ENCODE measurements at places on chromosomes 7 and 10.

DNA sequence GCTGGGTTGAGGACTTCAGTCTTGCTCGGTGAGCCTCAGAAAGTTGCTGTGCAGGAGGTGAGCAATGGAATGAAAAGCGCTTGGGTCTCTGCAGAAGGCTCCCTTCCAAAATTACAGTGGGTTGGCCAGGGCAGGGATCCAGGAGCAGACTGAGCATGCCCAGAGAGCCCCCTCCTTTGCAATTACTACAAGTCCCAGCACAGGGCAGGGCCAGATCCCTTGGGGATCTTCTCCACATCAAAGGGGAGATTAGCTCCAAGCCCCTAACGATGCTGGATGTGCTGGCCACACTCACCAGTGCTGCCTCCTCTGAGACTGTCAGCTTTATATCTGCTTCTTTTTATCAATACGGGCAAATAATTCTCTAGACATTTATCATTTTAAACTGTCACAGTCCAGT, 337.5 kb downstream of the RPS24 start:
- DNase-seq: no peak

DNA sequence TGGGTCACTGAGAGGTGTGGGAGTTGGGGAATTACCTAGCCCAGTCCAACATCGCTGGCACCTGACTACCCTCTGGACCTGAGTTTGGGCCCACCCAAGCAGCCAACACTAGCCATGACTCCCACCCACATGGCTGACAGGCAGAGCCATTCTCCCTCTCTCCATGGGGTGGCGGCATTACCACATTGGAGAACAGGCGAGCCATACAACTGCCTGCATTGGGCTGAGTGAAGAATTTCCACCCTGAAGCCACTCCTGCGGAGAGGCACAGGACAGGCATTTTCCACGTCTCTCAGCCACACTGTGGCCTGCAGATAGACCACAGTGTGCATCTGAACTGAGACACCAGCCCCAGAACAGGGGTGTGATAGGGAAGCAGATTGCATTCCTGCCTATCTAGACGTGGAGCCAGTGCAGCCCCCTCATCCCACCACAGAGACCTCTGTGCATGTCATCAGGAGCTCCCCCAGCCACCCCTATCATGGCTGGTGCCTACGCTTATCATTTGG, 58.2 kb upstream of the ANTXRL start:
- peak; percentile 12 for DNase-seq

- no peak for DNase-seq
Measured at GRCh38 chr10:91610444-91610843, 22.4 kb downstream of the PPP1R3C start.

DNA sequence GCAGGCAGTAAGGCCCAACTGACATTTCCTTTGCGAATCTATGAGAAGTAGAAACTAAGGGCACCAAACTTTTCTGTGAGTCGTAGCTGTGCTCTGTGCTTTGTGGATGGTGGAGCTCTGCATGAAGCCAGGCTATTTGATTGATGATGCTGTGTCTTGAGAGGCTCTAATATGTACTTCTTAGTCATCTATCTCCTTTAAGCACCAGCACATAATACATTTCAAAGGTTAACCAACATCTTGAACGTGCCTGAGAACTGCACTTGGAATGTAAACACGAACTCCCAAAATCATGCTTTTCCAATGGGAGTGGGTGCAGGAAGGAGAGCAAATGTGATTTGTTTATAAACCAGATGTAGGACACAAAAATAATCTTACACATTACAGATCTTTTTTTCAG, 411.6 kb downstream of the PARD3 start:
- no peak for DNase-seq

DNA sequence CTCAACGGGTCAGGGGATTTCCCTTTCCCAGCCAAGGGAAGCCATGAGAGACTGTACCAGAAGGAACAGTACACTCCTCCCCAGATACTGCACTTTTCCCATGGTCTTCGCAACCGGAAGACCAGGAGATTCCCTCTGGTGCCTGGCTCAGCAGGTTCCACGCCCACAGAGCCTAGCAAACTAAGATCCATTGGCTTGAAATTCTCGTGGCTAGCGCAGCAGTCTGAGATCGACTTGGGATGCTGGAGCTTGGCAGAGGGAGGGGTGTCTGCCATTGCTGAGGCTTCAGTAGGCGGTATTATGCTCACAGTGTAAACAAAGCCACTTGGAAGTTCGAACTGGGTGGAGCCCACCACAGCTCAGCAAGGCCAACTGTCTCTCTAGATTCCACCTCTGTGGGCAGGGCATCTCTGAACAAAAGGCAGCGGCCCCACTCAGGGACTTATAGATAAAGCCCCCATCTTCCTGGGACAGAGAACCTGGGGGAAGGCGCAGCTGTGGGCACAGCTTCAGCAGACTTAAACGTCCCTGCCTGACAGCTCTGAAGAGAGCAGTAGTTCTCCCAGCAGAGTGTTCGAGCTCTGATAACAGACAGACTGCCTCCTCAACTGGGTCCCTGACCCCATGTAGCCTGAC, 29.6 kb downstream of the SLC16A12 start:
- DNase-seq: no peak

DNA sequence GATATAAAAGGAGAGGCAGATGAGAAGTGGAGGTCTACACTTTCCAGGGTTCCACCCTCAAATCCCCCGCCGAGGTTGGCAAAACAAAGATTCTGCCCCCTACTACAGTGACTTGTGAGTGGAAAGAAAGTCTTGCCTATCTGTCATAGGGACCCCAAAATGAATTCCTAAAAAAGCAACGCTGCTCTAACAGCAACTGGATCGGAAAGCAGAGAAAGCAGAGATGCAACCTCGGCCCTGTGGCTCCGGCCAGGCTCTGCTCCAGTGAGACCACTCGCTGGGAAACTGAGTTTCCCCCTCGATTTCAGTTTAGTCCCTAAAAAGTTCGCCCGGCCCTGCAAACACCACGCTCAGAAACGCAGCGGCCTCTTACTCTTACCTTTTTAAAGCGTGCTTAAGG, 297.9 kb upstream of the NFE2L3 start:
- DNase-seq: no peak

DNA sequence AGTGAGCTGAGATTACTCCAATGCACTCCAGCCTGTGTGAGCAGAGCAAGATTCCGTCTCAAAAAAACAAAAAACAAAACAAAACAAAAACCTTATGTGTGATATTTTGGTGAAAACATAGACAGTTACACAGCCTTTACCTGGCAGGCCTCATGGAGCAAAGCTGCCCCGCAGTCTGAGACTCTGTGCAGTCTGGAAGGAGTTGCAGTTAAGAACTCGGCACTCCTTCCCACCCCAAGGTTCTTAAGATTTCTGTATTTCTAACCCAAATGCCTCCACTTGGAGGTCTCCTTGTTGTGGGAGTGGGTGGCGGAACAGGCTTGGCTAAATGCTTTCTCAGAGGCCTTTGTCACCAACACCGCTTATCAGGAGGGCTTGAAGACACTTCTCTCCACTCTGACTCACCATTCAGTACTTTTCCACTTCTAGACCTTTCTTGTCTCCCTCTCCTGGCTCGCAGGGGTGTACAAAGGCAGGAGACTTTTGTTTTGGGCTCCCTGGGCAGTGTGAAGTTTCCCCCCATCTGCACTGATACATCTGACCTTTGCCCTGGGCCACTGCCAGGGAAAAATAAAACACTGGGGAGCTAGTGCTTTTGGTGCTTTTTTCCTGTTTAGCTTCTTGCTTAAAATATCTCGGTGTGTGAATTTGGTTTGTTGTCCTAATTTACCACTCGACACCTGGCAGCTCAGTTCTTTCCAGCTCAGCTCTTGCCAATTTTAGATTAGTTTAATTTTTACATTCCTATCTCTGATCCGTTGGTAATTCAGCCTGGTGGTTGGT, 51.3 kb upstream of the MAGI2 start:
- DNase-seq: no peak

GRCh38 chr7:36644625-36645422, 79.5 kb downstream of the AOAH start:
- DNase-seq: no peak

DNA sequence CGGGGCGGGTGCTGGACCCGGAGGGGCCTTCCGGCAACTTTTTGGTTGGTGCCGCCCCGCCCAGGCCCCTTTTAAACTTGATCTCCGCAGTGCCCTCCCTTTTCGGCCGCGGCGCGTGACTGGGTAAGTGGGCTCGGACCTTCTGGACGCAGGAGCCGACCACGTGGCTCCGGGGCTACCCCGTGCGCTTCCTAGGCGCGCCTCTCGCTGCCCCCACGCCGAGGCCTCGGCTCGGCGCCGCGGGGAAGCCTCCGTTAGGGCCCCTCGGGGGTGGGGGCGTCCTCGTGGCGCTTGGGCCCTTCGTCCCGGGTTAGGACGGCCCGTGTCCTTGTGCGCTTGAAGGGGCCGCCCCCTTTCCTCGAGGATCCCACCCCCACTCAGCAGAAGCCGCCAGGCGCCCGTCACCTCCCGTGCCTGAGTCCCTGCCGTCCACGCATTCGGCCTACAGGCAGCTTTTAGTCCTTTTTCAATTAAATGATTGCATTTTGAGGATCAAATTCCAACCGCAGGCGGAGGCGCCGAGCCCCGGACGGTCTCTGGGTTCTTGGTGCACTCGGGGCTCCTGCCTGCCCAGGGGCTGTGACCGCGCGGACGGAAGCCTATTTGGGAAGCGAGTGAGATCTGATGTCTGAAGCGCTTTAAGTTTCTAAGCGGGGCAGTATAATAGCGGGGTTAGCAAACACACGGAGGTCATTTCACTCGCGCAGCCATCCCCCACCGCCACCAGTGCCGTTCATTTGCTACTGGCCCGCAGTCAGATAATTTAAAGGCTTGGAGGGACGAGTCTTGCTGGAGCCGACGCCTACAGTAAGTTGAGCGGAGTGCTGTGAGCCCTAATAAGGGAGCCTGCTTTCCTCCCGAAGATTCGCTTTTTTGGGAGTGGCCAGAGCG, 31.8 kb upstream of the TOMM7 start:
- peak; percentile 82 for DNase-seq

DNA sequence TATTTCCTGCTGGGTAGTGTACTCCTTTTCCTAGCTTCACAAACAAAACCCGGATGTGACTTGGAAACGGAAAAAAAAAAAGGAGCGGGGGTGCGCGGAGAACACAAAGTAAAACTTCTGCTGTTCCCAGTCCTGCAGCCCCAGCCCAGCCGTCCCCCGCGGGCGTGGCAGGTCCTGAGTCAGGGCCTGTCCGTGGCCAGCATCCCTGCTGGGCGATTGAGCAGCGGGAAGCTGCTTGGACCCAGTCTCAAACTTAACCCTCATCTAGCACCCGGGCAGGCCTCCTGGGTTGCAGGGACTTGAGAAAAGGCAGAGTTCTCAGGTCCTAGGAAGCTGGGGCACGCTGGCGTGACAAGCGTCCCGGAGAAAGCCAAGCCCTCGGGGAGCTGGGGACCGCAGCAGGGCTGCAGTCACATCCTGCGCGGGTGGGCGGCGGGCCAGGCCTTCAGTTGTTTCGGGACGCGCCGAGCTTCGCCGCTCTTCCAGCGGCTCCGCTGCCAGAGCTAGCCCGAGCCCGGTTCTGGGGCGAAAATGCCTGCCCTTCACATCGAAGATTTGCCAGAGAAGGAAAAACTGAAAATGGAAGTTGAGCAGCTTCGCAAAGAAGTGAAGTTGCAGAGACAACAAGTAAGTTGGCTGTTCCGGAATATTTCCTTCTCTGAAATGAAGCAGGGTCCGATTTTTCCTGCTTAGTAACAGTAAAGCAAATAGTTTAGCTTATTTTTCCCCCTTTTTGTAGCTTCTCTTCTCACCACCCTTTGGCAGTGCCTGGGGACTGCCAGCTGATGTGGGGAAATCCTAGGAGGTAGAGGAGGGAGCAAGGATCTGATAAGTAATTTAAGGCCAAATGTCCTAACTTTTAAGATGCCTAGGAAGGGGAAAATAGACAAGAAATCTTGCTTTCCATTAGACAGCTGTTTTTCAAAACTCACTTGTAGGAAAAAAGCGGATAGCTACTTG, at the start of gene GNG11:
TSS of gene GNG11 (plus strand) at position 129 of the 960 bp plus-strand sequence. CDS start at position 532, 403 bp downstream.
- DNase-seq: no peak

DNA sequence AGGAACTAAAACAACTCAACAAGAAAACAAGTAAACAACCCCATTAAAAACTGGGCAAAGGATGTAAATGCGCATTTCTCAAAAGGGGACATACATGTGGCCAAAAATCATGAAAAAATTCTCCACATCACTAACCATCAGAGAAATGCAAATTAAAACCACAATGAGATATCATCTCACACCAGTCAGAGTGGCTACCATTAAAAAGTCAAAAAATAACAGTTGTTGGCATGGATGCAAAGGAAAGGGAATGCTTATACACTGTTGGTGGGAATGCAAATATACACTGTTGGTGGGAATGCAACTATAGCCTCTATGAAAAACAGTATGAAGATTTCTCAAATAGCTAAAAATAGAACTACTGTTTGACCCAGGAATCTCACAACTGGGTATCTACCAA, 60.0 kb upstream of the LANCL2 start:
- no peak for DNase-seq

GRCh38 chr7:55096323-55096722, 77.5 kb downstream of the EGFR start:
- no peak for DNase-seq

DNA sequence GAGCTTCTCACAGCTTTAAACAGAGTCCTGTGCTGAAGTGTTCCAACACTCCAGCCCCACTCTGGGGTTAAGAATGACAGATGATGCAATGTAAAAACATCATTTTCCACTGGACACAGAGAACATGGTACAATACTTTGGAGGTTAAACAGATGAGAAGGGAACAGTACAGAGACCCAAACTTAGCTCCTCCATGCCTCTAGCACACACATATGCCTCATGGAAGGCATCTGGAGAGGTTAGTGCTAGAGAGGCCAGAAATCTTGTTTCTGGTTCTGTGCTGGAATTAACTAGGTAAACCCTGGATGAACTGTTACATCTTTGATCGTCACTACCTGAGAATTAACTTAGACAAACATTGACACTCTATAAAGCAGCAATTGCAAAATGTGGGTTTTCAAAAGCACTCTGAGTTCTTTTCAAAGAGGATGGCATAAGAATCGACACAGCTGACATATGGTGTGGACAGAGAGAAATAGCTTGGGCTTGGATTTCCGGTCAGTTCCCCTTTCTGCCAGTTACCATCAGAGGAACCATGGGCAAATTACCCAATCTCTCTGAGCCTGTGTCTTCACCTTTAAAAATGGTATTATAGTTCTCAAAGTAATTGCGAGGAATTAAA, 81.9 kb downstream of the KCNMA1 start:
- no peak for DNase-seq

DNA sequence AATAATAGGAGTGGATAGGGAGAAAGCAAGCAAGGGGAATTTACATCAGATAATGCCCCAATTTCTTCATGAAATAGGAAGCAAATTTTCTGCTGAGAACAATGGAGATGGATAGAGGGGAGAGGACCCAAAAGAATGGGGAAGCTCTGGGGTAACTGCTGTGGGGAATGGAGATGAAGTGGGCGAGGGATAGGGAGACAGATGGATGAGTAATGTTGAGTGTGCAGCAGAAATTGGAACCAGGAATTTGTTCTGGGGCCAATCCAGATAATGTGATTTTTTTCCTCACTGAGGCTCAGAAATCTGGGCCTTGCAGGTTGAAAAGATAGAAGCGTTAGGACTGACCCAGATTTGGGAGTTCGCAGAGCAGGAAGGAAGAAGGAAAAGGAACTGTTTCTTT, 24.5 kb upstream of the MRC1 start:
- DNase-seq: no peak

DNA sequence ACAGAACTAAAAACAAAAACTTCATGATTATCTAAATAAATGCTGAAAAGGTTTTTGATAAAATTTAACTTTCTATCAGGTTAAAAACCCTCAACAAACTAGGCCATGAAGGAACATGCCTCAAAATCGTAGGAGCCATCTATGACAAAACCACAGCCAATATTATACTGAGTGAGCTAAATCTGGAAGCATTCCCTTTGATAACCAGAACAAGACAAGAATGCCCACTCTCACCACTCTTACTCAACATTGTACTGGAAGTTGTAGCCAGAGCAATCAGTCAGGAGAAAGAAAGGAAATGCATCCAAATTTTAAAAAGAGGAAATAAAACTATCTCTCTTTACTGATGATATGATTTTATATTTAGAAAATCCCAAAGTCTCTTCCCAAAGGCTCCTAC, 228.7 kb downstream of the CHRM2 start:
- no peak for DNase-seq
